CD4-positive, alpha-beta T cell treated with Interleukin-10 for 1 hour (primary cell): ENCODE measurements at places on chromosomes 16 and 17.

DNA sequence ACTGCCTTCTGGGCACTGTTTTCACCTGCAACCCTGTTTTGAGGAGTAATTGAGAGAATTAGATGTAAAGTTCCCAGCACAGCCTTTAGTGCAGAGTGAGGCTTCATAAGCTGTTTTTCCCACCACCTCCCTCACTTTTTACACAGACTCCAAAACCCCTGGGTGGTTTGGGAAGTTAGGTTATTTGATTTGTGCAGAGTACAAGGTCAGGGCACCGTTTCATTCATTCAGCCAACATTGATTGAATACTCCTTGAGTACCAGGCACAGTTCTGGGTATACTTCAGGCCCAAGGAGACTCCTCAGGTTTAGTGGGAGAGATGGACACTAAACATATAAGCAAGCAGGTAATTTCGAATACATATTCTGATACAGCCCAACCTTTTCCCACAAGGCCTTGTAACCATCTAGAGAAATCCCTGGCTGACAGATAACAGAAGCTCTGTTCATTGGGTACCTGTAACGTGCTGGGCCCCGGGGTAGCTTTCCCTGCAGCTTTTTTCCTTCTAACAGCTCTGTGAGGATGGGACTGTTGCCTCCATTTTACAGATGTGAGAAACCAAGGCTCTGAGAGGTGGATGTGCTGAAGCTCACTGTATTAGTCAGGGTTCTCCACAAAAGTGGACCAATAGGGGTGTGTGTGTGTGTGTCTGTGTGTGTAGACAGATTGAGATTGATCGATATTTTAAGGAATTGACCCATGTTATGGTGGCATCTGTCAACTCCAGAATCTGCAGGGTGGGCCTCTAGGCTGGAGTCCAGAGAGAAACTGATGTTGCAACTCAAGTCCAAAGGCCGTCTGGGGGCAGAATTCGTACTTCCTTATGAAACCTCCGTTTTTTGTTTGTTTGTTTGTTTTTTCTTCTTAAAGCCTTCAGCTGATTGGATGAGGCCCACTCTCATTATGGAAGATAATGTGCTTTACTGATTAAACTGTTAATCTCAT is 234.7 kb downstream of the SNX29 start:
- DNase-seq, result no peak

DNA sequence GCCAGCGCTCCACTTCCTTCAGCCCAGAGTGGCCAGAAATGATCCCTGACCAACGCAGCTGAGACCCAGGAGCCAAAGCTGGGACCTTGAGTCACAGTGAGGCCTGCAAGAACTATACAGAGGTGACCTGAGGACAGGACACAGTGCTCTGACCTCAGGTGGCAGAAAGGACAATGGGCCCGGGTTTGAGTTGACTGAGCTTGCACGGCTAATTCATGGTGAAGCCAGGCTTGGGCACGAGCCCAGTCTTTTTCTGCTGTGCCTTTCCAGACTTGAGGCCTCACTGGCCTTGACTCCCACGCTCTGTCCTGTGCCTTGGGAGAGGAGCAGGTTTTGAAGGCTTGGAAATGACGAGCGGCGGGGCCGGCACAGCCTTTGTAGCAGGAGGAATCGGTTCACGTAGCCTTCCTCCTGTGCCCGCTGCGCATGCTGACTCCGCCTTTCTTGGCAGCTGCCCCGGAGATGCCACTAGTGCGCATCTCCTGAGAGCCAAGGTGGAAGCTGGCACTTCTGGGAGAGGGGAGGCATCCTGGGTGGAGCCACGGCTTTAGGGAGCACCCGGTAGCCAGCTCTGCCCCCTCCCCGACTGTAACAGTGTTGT is 34.9 kb downstream of the NDEL1 start:
- DNase-seq, result no peak

DNA sequence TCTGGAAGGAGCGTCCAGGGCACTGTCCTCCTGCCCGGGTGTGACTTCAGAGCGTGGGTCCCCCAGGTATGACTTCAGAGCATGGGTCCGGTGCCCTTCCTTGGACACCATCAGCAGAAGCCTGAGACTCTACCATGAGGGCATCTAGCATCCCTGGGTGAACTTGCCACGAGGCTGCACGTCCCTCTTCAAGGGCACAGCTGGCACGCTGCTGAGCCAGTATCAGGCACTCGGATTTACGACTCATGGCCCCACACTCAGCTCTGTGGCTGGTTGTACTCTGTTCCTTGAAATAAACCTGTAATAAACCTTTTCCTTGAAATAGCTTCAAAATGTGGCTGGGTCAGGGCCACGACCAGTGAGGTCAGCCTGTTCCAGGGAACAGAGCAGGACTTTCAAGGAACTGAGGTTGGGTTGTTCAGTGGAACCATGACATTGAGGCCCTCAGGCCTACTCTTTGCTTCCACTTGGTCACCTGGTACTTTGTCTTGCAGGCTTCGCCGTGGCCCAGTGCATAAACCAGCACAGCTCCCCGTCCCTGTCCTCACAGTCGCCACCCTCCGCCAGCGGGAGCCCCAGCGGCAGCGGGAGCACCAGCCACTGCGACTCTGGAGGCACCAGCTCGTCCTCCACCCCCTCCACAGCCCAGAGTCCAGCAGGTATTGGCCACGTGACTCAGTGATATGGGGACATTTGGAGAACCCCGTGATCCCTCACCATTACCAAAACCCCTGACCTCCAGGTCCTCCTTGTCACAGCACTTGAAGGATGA is 89.9 kb downstream of the SOCS1 start:
- no peak for DNase-seq

DNA sequence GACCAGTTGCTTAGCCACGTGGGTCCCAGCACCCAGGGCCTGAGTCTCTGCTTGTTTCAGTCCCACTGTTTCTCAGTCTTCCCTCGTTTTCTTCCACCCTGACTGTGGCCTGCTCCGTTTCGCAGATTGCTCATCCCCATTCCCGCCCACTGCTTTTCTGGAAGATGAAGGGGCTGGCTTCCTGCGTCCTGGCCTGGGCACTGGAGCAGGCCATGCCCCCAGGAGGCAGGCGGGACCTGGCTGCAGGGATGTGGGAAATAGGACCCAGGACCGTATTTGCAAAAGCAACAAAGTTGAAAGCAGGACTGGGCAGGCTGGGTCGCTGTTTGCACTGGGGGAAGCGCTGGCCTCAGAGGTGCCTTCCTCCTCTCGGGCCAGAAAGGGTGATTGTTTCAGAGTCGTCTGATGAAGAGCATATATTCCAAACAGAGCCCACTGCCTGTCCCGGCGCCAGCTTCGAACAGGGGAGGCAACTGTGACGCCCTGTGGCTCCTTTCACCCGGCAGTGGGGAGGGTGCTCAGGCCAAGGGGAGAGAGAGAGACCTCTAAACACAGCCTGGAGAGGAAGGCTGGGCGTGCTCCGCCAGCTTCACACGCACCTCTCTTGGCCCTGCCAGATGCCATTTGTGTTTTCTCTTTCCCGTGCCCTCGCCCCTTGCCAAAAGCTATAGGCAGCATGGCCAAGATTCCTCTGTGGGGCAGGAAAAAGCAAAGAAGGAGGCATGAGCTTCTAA is 108.6 kb downstream of the CMIP start:
- no peak for DNase-seq

- DNase-seq, result peak; percentile 70
These were observed 6.9 kb upstream of the ELAC2 start for GRCh38 chr17:13024526-13025257.
